ENCODE measurements at places on chromosomes 6 and 20.

DNA sequence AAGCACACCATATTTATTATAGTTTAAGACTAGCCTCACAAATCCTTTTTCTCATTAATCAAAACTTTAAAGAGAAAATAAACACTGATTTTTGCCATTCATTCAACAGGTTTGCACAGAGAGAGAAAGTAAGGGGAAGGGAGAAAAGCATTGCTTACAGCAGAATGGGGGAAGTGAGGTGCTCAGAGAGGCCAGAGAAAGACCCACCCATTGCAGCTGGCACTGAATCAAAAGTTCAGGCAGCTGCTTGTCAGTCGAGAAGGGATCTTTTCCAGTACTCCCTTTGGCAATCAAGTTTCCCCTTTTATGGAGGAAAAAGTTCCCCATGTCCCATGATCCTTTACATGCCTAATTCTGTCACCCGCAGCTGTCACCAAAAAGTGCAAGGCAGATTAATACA, 8.0 kb upstream of the CRISP2 start:
- no peak for DNase-seq

DNA sequence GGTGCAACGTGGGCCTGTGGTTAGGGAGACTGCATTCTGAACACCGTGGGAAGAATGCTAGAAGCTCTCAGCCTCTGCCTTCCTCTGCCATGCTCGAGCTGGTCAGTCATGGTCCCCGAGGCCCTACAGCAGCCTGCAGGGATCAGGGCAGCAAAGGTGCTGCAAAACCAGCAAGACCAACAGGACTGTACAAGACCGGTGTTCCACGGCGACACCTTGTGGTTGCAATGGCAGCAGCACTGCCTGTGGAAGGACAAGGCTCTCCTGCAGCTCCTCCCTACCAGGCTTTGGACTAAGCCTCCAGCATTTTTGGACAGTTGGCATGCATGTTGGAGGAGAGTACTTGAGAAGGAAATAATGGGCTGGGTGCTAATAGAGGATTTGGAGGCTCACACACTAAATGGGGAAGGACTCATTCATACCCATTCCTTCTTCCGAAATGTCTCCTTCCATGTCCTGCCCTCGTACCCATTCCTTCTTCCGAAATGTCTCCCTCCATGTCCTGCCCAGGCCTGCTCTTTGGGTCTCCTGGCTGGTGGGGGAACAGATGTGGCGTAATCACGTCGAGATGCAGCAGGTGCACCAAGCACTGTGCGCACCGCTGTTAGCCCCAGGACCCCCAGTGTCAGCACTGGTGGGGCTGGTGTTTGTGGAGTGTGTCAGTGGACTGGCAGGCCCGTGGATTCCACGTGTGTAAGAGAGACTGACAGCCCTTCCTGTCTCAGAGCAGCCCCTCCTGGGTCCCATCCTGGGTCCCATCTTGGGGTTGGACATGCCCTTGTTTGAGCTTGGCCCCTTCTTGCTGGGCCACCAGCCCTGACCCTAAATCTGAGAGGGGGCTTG, 18.6 kb upstream of the MYT1 start:
- no peak for DNase-seq

DNA sequence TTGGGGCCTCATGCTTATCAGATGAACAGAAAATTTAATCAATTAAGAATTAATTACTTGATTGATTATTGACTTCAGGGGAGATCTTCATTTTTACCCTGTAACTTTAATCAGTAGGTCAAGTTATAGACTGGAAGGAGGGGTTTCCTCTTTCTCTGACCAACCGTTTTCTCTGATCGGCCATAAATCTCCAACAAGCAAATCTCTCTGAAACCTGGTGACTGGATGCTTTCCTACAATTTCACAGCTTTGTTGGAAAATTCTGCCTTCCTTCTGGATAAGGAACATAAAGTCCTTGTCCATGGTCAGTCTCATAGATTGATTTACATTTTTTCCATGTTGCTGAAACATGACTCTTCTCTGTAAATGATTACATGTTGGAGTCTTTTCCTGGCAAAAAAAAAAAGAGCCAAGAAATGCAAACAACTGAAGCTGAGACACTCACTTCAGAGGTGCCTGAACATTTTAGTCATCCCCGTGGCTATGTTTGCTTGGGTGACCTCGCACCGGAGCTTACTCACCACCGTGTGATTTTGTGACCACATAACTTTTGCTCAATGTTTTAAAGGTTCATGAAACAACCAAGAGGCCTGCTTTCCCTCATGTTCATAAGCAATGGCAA, 31.0 kb downstream of the IRF4 start:
- DNase-seq, result peak; percentile 64

GRCh38 chr6:43884652-43885022, 114.6 kb downstream of the VEGFA start:
- no peak for DNase-seq

DNA sequence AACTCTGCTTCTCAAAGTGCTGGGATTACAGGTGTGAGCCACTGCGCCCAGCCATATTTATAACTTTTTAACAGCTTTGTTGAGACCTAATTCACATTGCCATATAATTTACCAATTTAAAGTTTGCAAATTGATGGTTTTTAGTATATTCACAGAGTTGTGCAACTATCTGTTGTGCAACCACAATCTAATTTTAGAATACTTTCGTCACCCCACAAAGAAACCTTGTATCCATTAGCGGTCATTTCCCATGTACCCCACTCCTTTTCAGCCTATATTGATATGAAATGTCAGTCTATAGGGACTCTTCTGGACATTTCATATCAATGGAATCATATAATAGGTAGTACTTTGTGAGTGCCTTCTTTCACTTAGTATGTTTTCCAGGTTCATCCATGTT, 55.8 kb downstream of the FOXO3 start:
- no peak for DNase-seq

- DNase-seq, result no peak
Observed at GRCh38 chr6:166462461-166463135, 79.9 kb upstream of the MPC1 start.

DNA sequence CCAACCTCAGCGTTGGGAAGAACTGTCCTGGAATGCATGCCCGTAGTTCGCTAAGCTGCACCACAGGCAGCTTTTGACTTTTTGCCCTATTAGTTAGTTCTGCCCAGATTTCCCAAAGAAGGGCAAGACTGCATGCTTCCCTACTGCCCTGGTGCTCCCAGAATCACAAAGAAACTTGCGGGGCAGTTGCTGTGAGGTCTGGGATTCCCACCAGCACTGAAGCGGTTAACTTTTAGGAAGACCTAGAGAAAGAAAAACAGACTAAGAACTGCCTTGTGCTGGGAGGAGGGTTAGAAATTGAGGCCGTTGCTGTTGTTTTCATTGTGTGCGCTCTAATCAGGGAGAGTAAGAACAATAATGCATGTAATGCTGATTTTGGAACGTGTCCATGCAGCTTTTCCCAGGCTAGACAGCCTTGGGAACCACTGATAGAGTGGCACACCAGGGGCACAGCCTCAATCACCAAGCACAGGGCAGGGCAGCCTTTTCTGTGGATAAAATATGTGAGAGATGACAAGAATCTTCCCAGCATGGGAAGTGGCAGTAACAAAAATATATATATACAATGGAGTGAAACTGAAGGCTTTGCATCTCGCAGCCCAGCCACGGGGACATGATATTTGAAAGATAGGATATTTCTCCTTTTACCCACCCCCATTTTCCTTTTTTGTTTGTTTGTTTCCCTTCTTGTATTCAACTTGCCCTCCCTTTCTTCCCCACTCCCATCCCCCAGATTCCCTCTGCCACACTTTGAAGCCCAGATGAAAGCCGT, 137.7 kb upstream of the HEY2 start:
- DNase-seq, result no peak

DNA sequence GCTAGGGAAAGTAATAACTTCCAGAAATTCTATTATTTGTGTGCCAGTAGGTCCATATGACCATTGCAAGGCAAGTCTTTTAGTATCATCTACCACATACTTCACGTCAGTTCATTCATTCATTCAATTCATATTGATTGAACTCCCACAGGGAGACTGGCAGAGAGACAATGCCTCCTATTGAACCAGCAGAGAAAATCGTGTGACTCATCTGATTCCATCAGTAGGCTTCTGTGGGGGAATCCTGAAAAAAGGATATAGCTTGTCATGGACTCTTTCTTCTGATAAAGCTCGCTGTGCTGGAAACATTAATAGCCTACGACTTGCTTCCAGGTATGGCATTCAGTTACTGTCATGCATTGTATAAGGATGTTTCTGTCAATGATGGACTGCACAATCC, 45.3 kb upstream of the CNR1 start:
- no peak for DNase-seq

DNA sequence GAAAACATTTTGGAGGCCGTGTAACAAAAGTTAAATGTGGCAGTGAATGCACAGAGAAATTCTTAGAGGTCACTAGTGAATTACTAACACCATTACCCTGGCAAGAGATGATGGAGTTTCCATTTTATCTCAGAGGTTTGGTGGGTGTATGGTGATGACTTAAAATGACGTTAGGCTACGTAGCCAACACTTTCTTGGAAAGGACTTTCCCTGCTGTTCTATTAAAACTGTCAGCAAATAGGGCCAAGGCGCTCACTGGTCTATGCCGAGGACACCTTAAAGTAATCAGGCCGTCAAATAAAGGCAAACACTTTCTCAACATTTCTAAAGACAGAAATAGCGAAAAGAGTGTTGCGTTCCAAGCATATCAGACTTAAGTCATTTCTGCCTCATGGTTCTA, 160.8 kb downstream of the GMPR start:
- no peak for DNase-seq

- DNase-seq, result no peak
Observed at GRCh38 chr20:63228806-63229205, 6.9 kb upstream of the BIRC7 start.

DNA sequence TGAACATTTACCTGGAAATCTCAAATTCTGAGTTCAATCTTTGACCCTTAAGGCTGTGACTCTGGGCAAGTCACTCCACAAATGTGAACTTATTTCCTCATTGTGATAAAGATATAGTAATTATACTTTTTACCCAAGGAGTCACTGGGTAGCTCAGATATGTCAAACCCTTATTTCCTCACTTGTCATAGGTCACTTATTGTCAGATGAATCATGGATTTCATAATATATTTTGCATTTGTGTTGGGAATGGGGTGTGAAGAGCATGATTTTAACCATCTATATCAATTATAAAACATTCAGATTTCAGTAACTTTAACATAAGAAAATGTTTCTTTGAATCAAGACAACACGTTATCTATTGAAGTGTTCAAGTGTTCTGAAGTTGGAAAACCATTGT, 3.7 kb upstream of the CARMIL1 start:
- no peak for DNase-seq

- DNase-seq, result peak; percentile 14
Observed at GRCh38 chr6:105087571-105088211, 92.1 kb downstream of the POPDC3 start.

GRCh38 chr6:95519228-95520037, 57.9 kb upstream of the MANEA start:
- DNase-seq, result no peak

DNA sequence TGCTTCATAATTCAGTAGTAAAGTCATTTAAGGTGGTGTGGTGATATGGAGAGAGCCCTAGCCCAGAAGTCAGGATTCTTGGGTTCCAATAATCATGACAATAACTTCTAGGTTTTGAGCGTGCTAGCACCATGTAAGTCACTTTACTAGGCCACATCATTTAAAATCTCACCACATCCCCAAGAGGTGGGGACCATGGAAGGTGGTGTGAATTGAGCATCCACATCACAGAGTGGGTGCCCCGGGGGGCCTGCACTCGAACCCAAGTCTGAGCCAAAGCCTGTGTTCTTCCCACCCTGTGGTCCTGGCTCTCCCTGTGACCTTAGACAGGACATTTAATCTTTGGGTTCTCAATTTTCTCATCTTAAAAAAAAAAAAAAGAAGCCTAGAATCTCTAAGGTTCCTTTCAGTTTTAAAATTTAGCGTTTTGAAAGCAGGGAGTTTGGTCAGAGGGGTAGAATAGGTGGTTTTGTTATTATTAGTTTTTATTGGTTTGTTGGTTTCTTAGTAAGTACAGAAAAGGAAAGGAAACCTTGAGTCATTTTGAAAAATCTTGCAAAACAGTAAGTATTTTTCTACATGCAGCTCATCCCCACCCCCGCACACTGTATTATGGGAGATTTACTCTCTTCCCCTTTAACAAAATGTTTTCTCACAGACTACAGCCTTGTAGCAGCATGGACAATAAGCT, 26.4 kb downstream of the ARMC2 start:
- DNase-seq, result peak; percentile 69

DNA sequence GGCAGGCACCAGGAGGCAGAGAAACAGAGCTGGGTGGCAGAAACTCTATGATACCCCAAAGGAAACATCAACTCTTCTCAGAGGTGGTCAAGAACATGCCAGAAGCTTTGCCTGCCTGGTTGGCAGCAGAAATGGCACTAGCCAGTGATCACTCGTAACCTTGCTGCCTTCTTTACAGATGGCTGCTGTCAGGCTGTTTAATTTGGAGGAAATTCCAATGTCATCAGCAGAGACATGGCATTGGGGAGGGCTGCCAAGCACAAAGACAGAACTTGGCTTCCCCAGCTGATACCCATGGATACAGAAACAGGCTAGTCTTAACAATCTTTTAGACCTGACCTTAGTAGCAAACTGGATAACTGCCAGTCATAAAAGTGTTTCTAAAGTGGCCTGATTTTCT, 153.6 kb downstream of the GMPR start:
- DNase-seq, result no peak

DNA sequence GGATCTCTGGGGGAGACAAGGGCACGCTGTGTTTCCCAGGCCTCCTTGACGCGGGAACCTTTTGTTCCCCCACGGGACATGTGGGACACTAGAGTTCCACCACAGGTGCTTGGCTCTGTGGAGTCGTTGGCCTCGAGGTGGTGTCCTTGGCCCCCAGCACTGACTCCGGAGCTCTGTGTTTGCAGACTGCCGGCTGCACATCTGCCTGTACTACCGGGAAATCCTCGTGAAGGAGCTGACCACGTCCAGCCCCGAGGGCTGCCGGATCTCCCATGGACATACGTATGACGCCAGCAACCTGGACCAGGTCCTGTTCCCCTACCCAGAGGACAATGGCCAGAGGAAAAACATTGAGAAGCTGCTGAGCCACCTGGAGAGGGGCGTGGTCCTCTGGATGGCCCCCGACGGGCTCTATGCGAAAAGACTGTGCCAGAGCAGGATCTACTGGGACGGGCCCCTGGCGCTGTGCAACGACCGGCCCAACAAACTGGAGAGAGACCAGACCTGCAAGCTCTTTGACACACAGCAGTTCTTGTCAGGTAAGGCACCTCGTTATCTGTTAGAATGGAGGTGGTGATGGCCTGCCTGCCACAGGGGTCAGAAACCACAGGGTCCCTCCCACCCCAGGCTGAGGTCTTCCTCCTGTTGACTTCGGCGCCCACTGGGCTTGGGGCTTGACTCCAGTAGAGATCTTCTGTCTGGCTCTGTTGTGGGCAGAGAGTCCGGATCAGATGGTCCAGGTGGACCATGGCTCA, 9.9 kb downstream of the IRF4 start:
- DNase-seq, result no peak

GRCh38 chr6:129671442-129672340, 38.3 kb downstream of the ARHGAP18 start:
- peak; percentile 77 for DNase-seq

GRCh38 chr6:45851034-45851400, 164.6 kb downstream of the CLIC5 start:
- DNase-seq, result no peak

GRCh38 chr6:135250234-135250633, 69.1 kb downstream of the MYB start:
- no peak for DNase-seq

All from stimulated activated naive CD8-positive, alpha-beta T cell treated with anti-CD3 and anti-CD28 coated beads, Interleukin-15, amount 100 ng/mL, for 72 hours (primary cell).